CD4-positive, alpha-beta T cell treated with Interleukin-2 at 100 ng/mL for 4 hours (primary cell): ENCODE measurements at places on chromosomes 5 and 9.

- no peak for DNase-seq
Measured at GRCh38 chr9:122897969-122898368, 7.2 kb downstream of the RC3H2 start.

GRCh38 chr9:114674798-114675540 is 7.0 kb downstream of the TEX48 start:
- DNase-seq: no peak

DNA sequence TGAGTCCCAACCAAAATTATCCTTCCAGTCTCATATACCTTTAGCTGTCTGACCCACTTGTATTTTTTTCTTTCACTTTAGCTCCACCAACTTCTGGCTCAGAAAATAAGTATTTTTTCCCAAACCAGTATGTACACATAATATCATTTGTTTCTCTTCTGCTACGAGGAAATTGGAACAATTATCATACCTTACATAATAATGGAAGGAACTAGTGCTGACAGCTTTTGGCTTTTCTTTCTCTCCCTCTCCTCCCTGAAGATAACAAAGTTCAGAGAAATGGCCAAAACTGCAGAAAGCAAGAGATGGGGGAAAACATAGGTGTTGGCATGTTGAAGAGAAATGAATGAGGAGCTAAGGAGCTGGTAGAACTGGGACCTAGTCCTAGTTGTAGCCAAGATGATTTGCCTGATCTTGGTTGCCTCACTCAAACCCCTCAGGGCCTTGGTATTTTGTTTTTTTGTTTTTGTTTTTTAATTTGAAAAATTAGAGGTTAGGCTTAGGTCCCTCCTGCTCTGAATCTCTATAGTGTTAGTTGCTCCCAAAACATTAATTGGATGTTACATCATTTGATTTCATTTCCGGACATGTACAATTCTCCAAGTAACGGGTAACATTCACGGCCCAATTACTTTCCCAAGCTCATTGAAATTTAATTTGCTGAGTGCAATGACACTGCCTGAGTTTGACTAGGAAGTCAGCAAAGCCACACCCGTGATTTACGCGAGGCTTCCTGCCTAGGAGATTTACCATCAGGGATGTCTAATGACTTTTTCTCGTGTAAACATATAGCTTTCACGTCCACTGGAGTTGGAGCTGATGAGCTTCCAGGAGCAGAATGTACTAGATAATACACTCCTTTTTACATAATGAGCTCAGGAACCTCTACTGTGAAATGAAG is 291.6 kb downstream of the TLE1 start:
- no peak for DNase-seq

DNA sequence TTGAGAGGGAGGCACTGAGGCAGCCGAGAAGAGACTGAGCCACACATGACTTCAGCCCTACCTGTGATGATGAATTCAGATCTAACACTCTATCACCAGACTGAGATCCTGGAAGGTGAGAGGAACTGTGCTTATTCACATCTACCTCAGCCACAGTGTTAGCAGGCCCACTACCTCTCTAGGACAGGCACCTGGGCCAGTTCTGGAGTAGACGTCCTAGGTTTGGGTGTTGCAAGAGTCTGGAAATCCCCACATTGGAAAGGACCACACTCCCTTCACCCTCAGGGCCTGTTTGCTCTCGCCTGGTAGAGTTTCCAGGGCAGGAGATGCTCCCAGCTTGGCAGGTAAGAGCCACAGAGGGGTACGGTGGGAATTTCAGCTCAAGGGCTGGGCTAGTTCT is 113.8 kb upstream of the CCL21 start:
- no peak for DNase-seq

GRCh38 chr9:21141427-21141882 is at the start of gene IFNW1:
TSS of gene IFNW1 (minus strand) at chr9:21141832. CDS start at chr9:21141570, 262 bp downstream.
- DNase-seq: no peak

- no peak for DNase-seq
Measured at GRCh38 chr5:172719211-172719610, 51.8 kb downstream of the DUSP1 start.

DNA sequence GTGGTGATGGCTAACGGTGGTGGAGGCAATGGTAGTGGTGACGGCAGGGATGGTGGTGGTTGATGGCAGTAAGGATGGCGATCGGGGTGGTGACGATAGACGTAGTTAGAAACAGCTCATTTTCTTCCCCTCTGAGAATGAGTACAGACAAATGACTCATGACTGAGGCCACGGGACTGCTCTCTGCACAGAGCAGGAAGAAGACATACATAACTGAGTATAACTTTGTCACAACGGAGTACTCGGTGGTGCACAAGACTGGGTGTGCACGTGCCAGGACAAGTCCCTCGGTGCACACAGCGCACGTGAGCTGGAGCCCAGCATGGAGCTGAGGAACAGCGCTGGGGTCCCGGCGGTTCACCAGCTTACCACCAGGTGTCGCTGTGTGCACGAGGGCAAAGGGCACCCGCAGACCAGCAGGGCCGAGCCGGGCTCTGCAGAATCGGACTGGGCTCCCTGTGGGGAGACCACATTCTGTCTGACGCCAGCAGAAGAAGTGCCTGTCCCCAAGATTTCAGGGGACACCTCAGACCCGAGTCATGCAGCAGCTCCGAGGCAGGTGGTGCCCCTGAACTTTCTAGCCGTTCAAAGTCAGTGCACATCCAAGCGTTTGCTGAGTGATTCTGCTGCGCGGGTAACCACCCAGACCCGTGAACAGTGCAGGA is 188.6 kb downstream of the FSTL4 start:
- DNase-seq: peak; percentile 56

DNA sequence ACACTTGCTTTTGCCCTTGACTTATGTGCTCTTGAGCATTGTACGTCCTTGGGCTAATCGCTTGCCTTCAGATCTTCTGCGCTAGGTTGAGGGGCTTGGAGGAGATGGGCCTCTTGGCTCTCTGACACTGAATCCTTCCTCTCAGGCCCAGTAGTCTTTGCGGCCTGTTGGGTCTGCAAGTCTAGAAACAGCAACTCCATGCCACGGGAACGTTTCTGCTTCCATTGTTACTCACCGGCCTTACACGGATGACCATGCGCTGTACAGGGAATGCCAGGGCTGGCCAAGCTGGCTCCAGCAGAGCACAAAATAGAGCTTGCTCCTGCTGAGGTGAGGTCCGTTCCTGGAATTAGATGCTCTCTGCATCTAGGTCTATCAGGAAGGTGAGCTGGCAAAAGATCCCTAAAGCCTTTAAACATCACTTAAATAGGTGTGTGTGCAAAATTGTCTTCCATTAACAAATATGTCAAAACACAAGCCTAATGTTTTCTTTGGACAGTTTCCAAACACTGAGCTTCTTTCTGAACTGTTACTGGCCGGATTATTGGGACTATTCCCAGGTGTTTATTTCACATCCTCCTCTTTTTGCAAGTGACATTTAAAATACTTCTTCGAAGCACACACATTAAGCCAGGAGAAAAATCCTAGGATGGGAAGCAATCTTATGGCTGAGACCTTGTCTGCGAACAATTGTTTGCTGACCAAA is 29.7 kb downstream of the DAPK1 start:
- DNase-seq: no peak

- no peak for DNase-seq
Measured at GRCh38 chr5:108531367-108532128, 149.7 kb upstream of the FBXL17 start.

GRCh38 chr5:90529939-90530677 is 724 bp upstream of the LYSMD3 start:
- peak; percentile 76 for DNase-seq

- no peak for DNase-seq
Measured at GRCh38 chr5:134594797-134595457, 37.7 kb downstream of the SAR1B start.
